NCI-H1092 (cell line): ENCODE measurements at places on chromosomes 7 and 10.

DNA sequence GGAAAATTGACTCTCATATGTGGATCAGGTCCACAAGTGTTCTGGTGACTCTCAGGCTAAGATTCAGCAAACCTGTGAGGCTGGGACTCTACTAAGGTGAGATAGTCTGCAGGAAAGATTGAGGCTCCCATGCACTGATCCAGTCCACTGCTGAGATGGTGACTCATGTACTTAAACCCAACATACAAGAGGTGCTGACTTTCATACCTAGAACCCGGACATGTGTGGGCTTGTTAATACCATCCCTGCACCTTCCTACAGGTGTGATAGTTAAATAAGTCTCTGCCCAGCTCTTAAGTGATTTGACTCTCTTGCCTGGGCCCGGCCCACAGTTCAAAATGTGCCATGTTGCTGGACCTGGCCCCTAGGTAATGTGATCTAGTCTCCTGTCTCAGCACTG is 27.1 kb upstream of the ZNF107 start:
- no peak for DNase-seq

DNA sequence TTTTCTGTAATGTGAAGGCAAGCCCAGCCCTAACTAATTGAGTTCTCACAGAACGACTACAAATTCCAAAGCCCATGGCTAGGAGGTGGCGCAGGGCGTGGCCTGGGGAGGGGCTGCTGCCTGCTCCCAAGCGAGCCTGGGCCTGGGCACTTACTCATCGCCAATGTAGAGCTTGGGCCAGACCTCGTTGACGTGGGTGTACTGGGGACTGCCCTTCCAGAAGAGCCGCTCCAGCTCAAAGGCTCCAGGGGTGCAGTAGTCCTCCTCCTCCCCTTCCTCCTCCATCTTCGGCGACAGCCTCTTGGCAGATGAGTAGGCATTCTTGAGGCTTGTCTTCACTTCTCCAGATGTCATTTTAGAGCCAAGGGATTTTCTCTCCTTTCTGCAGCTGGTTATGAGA is 53.3 kb upstream of the SAMD8 start:
- no peak for DNase-seq

DNA sequence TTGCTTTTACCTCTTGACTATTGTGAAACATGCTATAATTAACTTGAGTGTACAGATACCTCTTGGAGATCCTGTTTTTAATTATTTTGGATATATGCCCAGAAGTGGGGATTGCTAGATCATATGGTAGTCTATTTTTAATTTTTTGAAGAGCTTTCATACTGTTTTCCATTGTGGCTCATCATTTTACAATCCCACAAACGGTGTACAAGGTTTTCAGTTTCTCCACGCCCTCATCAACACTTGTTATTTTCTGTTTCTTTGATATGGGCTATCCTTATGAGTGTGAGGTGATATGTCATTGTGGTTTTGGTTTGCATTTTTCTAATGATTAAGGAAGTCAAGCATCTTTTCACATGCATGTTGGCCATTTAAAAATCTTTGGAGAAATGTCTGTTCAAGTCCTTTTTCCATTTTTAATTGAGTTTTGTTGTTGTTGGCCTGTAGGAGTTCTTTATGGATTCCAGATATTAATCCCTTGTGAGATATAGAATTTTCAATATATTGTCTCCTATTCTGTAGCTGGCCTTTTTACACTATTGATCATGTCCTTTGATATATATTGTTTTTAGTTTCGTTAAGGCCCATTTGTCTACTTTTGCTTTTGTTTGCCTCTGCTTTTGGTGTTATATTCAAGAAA is 7.5 kb downstream of the AGK start:
- peak; percentile 80 for DNase-seq

DNA sequence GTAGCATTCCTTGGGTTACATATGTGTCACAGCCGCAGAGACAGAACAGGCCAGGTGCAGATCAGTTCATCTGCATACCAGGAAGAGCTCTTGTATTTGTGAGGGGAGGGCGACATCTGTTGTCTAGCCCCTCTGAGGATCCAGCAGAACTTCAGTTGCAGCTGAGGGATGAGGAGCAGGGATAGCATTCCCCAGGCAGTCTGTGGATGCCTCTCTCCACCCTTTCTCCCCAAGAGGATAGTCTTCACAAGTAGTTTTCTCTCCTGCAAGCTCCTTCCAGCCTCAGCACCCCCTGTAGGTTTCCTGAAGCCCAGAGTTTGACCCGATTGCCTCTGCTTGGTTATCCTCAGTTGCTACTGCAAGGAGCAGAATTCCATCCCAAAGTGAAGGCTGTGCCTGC is 2.6 kb downstream of the SCD start:
- DNase-seq: no peak

GRCh38 chr10:13502380-13502779 is 26.4 kb downstream of the BEND7 start:
- DNase-seq: no peak

GRCh38 chr10:114110174-114110972 is 63.6 kb downstream of the CCDC186 start:
- DNase-seq: no peak

DNA sequence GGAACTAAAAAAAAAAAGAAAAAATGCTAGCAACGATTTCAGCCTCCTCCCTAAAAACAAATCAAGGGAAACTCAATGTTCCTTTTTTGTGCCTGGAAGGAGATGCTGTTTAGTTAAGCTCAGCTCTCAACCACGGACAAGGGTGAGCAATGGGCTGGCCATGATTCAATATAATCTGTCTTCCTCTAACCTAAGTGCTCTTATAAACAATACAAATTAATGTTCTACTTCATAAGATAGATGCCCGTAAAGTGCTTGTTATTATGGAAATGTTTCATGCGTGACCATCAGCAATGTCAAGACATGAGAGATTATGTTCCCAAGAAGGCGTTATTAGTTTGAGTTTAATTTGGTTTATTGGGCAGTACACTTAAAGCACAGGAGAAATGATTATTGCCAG is 320.3 kb downstream of the SFMBT2 start:
- no peak for DNase-seq

GRCh38 chr7:134327896-134328295 is 11.2 kb upstream of the SLC35B4 start:
- DNase-seq: peak; percentile 40

- no peak for DNase-seq
Observed at GRCh38 chr10:2244471-2244870, 507.1 kb upstream of the ADARB2 start.

- no peak for DNase-seq
Observed at GRCh38 chr7:117675497-117676435, 195.9 kb downstream of the CFTR start.

GRCh38 chr7:26061678-26062603 is 90.1 kb upstream of the NFE2L3 start:
- peak; percentile 84 for DNase-seq

DNA sequence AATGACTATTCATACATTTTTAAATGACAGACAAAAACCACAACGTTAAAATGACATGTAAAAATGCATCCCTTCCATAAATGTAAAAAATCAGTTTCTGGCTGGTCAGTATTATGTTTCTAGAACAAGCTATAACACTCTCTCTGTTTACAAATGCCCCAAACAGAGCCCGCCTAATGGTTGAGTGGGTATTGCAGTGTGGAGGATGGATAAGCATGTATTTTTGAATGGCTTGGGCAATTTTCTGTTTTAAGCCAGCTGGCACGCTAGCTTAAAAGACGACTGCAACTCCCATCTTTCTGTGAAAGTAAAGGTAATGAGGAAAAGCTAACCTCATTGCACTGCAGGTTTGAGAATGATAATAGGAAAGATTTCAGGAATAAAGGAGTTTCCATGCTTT is 430.7 kb downstream of the PARD3 start:
- DNase-seq: peak; percentile 21

DNA sequence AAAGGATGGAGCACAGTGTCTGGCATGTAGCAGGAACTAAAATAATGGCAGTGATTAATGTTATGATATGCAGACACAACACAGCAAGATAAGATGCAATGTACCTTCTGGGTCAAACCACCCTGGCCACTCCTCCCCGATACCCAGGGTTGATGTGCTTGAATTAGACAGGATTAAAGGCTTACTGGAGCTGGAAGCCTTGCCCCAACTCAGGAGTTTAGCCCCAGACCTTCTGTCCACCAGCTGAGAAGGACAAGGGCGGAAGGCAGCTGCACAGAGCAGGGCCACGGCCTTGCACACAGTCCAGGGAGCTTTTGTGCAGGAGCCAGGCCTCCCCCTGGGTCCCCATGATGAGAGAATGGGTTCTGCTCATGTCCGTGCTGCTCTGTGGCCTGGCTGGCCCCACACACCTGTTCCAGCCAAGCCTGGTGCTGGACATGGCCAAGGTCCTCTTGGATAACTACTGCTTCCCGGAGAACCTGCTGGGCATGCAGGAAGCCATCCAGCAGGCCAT is at the start of gene RBP3:
TSS of gene RBP3 (plus strand) at position 226 of the 514 bp plus-strand sequence. CDS start at position 348, 122 bp downstream.
- no peak for DNase-seq

DNA sequence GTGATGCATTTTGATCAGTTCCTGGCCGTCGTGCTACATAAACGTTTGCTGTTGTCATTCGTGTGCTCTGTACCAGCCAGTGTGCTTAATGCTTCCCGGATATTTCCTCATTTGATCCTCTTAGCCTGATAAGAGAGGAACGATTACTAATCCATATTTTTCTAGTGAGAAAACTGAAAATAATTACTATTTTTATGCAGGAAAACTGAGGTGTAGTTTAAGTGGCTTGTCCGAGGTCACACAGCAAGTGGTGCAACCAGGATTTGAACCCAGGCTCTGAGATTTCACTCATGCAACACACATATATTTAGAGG is 650 bp upstream of the SORBS1 start:
- no peak for DNase-seq

GRCh38 chr10:120598386-120598785 is 141.4 kb downstream of the PLPP4 start:
- no peak for DNase-seq

- no peak for DNase-seq
Observed at GRCh38 chr7:74404741-74405140, 49.0 kb upstream of the GTF2IRD1 start.

GRCh38 chr10:80945264-80945880 is 407.7 kb downstream of the SH2D4B start:
- no peak for DNase-seq

GRCh38 chr7:509426-510130 is 10.1 kb downstream of the PDGFA start:
- DNase-seq: no peak

- no peak for DNase-seq
Observed at GRCh38 chr10:91034494-91035159, 113.7 kb upstream of the ANKRD1 start.

DNA sequence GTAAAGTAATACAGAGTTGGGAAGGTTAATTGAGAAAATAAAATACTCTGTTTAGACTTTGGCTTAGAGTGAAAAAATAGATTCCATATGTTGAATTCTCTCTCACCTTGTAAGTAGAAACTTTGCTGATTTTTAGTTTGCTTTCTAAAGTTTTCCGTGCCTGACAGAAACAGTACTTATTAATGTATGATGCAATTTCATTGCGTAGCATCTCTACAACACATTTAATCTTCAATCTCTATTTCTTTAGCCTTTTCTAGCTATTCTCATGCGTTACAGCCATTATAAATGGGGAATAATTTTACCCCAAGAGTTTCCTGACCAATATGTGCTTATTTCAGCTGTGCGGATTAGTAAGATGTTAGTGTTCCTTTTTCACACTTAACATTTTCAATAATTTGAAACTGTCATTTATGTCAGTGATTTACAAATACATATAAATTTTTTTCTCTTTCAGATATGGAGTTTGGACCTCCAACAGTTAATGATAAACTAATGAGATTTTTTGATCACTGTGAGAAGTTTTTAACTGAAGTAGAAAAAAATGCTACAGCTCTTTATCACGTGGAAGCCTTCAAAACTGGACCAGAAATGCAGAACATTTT is 3.3 kb downstream of the MINPP1 start:
- no peak for DNase-seq

GRCh38 chr7:18590744-18591340 is 95.3 kb downstream of the HDAC9 start:
- DNase-seq: no peak

DNA sequence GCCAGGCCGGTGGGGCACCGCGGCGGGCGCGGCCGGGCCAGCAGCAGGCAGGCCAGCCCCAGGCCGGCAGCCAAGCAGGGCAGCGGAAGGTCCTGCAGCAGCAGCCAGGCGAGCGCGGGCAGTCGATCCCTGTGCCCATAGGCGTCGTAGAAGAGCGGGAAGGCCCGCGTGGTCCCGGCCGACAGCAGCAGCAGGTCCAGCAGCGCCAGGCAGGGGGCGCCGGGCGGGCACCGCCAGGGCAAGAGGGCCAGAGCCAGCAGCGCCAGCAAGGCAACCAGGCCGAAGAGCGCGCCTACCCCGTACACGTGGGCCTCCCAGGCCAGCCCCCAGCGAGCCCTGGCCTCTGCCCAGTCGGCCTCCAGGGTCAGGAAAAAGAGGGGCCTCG is 8.4 kb upstream of the RBM28 start:
- peak; percentile 38 for DNase-seq
